ENCODE measurements at places on chromosomes 4 and X. TPM values are rescaled to one million over a fixed set of nuclear protein-coding genes. Genes with fewer than 3 reads are reported as not detected.

DNA sequence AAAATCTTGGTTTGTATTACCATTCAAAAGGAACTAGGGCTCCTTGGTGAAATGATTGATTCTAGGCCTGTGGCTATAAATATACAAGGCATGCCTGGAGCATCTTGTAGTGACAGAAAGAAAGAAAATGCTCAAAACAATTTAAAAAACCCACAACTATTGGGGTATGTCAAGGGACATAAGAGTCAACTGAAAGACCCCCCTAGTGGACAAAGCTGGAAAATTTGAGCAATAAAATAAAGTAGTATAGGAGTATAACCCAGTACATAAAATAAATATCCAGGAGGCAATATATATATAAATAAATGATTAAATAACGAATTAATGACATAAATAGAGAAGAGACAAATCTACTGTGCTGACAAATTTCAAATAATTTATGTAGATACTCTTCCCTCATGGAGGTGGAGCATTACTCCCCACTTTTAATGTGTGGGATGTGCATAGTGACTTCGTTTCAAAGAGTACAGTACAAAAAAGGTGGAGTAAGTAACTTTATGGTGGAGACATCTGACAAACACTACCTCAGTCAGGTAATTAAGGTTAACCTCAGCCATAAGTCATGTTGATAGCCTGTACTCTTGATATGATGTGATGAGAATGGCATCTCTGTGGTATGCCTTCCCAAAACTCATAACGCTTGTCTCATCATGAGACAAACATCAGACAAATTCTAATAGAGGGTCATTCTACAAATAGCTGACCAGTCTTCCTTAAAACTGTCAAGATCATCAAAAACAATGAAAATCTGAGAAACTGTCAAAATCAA, 185.0 kb upstream of the GLRA2 start:
- no peak for DNase-seq

- no peak for DNase-seq
Measured at GRCh38 chr4:3070709-3071500, 3.4 kb downstream of the HTT-AS start.

DNA sequence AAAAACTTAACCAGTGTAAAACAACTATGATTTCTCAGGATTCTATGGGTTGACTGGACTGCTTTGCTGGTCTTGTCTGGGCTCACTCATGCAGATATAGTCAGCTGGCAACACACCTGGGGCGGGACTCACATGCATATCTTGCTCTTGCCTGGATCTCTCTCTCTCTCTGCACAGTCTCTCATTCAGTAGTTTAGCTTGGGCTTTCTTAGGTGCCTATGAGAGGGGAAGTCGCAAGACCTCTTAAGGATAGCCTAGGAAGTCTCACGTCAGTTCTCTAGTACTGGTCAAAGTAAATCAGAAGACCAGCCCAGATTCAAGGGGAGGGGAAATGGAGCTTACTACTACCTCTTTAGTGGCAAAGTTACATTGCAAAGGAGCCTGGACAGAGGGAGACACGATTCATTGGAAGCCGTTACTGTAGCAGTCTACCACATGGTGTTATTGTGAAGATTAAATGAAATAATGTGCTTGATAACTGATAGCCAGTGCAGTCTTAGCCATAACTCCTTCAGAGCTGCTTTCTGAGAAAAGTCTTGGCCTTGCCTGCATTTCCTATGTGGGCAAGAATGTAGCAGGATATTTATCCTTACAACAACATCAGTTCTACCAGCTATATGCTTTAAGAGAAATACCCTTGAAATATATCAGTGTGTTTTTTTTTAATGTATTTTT, 2.1 kb downstream of the COPS4 start:
- DNase-seq: no peak

GRCh38 chr4:25030277-25031076, at the start of gene LGI2:
LGI2 (minus strand) TSS chr4:25030946; CDS start chr4:25030693, 253 bp downstream.
- DNase-seq: peak; percentile 73

DNA sequence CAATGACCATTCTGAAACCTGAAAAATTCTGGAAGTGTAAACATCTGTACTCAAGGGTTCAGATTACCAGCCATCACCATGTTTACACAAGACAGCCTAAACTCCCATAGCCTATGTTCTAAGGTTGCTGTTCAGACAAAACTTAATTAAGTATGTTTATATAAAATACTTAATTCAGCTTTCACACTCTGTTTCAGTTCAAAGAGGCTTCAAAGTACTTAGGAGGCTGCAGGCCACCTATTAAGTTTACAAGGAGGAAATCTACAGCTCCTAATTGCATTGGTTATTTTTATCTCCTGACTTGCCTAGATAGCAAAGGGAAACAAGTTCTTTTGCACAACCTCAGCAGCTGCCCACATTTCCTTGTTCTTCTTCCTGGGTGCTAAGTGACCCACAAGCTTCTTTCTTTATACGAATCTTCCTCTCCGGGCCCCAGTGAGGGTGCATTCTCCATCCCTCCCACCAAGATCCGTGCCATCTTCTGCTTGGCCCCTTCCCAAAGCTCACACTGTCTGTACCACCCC, 2.0 kb downstream of the GAK start:
- DNase-seq: no peak

DNA sequence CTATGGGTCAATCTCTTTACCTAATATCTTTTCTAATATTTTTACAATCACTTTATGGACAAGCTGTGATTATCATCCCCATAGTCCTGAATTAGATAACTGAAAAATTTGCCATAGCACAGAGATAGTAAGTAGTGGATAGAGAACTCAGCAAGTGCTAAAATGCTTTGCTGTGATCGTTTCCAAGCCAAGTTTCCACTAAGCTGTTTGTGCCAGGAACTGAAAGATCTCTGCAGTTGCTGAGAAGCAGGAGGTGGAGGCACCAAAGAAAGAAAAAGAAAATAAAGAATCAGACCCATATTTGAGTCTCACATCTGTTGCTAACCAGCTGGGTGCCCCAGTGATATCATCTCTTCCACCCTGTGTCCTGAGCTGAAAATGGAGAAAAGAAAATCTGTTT, 605.6 kb upstream of the BOD1L1 start:
- no peak for DNase-seq

The NXF2 gene
- not detected for total RNA-seq
